Mesenchymal stem cell (in vitro differentiated cells and primary cell): ENCODE measurements at places on chromosomes 16 and 17.

- H3K27me3 ChIP-seq = no peaks in the 10 kb centered on the region
- H3K27ac ChIP-seq = no peak overlapping the region
- peak overlapping the region; percentile 41 for H3K4me3 ChIP-seq
- H3K36me3 ChIP-seq = peaks cover 49% of the 10 kb centered on the region
Observed at GRCh38 chr17:76271669-76272540, 6.8 kb downstream of the UBALD2 start.

GRCh38 chr16:85334718-85335583 lies 222.7 kb upstream of the CIBAR2 start:
- no peaks in the 10 kb centered on the region for H3K27me3 ChIP-seq
- peak overlapping the region; percentile 17 for H3K27ac ChIP-seq
- DNase-seq = peak; percentile 64
- peak overlapping the region; percentile 26 for H3K4me3 ChIP-seq
- H3K4me1 ChIP-seq = peaks cover 42% of the 10 kb centered on the region

GRCh38 chr17:52606098-52606497 lies 447.6 kb upstream of the CA10 start:
- H3K4me1 ChIP-seq = no peaks in the 10 kb centered on the region
- DNase-seq = no peak
- H3K4me3 ChIP-seq = no peak overlapping the region
- H3K27me3 ChIP-seq = no peaks in the 10 kb centered on the region

DNA sequence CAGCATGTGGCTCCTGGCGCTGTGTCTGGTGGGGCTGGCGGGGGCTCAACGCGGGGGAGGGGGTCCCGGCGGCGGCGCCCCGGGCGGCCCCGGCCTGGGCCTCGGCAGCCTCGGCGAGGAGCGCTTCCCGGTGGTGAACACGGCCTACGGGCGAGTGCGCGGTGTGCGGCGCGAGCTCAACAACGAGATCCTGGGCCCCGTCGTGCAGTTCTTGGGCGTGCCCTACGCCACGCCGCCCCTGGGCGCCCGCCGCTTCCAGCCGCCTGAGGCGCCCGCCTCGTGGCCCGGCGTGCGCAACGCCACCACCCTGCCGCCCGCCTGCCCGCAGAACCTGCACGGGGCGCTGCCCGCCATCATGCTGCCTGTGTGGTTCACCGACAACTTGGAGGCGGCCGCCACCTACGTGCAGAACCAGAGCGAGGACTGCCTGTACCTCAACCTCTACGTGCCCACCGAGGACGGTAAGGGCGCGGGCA lies 645 bp downstream of the NLGN2 start:
- DNase-seq = no peak
- no peaks in the 10 kb centered on the region for H3K27me3 ChIP-seq
- H3K36me3 ChIP-seq = peaks cover 29% of the 10 kb centered on the region
- H3K27ac ChIP-seq = no peak overlapping the region

GRCh38 chr17:11885051-11885450 lies 112.2 kb downstream of the ZNF18 start:
- H3K4me3 ChIP-seq = no peak overlapping the region
- no peak overlapping the region for H3K27ac ChIP-seq
- H3K27me3 ChIP-seq = peaks cover 5% of the 10 kb centered on the region
- no peaks in the 10 kb centered on the region for H3K4me1 ChIP-seq

GRCh38 chr16:88558457-88559442 lies 11.5 kb upstream of the ZC3H18 start:
- no peak overlapping the region for H3K27ac ChIP-seq
- no peaks in the 10 kb centered on the region for H3K36me3 ChIP-seq
- DNase-seq = peak; percentile 69
- peaks cover 64% of the 10 kb centered on the region for H3K27me3 ChIP-seq
- H3K4me3 ChIP-seq = no peak overlapping the region
- H3K4me1 ChIP-seq = peaks cover 2% of the 10 kb centered on the region

GRCh38 chr17:8312726-8313600 lies 2.9 kb downstream of the ARHGEF15 start:
- no peak for DNase-seq
- no peaks in the 10 kb centered on the region for H3K36me3 ChIP-seq
- H3K27me3 ChIP-seq = peaks cover 81% of the 10 kb centered on the region
- H3K4me3 ChIP-seq = no peak overlapping the region
- peaks cover 11% of the 10 kb centered on the region for H3K4me1 ChIP-seq
- H3K27ac ChIP-seq = no peak overlapping the region

- no peak overlapping the region for H3K27ac ChIP-seq
- H3K36me3 ChIP-seq = no peaks in the 10 kb centered on the region
- no peak overlapping the region for H3K4me3 ChIP-seq
- no peak for DNase-seq
- peaks cover 9% of the 10 kb centered on the region for H3K27me3 ChIP-seq
- H3K4me1 ChIP-seq = peaks cover 5% of the 10 kb centered on the region
Observed at GRCh38 chr16:75482434-75483205, 12.6 kb downstream of the CHST6 start.

DNA sequence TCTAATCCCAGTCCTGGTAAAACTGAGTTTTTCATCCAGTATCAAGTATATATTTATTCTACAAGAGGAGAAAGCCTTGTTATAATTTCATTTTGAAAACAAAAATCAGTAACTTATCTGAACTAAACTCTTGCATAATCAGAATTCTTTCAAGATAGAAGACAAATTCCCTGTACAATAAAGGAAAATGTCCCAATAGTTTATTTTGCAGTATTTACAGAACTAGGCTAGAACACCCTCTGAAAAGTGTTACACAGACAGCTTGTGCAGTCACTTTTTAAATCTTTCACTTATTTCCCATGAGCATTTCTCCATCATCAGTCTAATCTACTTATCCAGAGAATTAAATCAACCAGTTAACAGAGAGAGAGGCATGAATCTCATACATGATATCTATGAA lies 48.5 kb downstream of the SPOP start:
- H3K27me3 ChIP-seq = no peaks in the 10 kb centered on the region
- DNase-seq = no peak
- no peak overlapping the region for H3K4me3 ChIP-seq
- no peaks in the 10 kb centered on the region for H3K36me3 ChIP-seq
- no peak overlapping the region for H3K27ac ChIP-seq

GRCh38 chr17:11565591-11565990 lies 32.7 kb upstream of the DNAH9 start:
- no peaks in the 10 kb centered on the region for H3K36me3 ChIP-seq
- H3K27ac ChIP-seq = no peak overlapping the region
- H3K27me3 ChIP-seq = no peaks in the 10 kb centered on the region
- H3K4me3 ChIP-seq = no peak overlapping the region
- H3K4me1 ChIP-seq = no peaks in the 10 kb centered on the region

DNA sequence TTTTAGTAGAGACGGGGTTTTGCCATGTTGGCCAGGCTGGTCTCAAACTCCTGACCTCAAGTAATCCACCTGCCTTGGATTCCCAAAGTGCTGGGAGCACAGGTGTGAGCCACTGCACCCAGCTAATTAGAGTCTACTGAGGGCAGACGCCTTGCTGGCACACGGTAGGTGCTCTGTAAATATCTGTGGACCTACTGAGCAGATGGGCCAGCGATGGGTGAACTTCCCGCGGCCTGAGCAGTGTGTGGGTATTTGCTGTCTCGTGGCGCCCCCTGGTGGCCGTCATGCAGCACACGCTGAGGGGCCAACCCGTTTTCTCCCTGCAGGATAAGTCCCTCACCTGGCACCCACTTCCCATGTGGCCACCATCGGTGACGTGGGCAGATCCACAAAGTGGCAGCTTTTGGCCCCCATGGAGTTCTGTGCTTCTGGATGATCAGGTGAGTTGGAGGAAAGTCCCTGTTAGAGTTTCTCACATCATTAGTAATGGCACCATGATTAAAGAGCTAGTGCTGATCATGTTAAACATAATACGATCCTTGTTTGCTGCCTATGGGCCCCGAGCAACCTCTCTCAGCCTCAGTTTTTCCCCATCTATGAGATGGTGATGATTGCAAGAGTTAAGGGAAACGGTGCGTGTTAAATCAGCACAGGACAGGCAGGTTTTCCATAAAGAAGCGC lies 40.7 kb downstream of the ZDHHC7 start:
- H3K4me3 ChIP-seq = no peak overlapping the region
- H3K36me3 ChIP-seq = peaks cover 26% of the 10 kb centered on the region
- no peak overlapping the region for H3K27ac ChIP-seq
- H3K4me1 ChIP-seq = peaks cover 4% of the 10 kb centered on the region
- H3K27me3 ChIP-seq = no peaks in the 10 kb centered on the region

DNA sequence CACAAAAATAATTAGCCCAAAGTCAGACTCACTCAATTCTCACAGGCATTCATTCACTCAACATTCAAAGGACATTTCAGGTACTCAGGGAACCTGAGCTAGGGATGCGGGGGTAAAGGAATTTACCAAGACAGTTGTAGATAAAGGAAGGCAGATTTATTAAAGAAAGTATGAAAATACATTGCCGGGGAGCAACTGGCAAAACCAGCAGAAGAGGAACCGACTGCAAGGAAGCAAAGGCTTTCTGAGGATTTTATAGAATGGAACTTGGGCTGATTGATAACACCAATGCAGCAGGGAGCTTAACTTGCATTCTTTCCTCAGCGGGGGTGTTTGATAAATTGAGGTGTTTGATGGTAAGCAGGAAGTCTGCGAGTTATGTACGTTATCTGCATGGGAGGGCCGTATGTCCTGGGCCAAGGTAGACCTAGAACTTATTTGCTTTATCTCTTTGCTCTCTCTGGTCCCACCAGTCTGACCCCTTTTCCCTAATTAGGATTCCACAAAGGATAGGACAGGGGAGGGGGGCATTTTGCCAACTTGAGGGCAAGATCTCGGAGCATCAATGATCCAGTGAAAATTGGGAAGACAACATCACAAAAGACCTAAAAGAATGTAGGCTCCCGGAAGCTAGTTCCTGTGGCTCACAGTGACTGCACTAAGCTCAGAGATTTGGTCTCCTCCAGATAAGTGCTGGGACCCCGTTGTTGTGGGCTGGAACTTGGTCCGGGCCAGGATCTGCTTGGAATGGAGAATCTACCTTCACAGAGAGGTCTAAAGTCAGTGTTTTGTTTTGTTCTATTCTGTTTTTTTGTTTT lies 5.8 kb upstream of the MT3 start:
- H3K36me3 ChIP-seq = no peaks in the 10 kb centered on the region
- H3K27me3 ChIP-seq = peaks cover 46% of the 10 kb centered on the region
- no peak overlapping the region for H3K27ac ChIP-seq
- no peak for DNase-seq
- H3K4me3 ChIP-seq = no peak overlapping the region

- H3K27ac ChIP-seq = no peak overlapping the region
- no peak overlapping the region for H3K4me3 ChIP-seq
- no peak for DNase-seq
- no peaks in the 10 kb centered on the region for H3K36me3 ChIP-seq
Observed at GRCh38 chr17:55160501-55160900, 104.3 kb upstream of the HLF start.

GRCh38 chr17:16459855-16460550 lies 32.0 kb downstream of the LRRC75A start:
- H3K4me1 ChIP-seq = peaks cover 6% of the 10 kb centered on the region
- H3K27ac ChIP-seq = no peak overlapping the region
- DNase-seq = no peak
- H3K27me3 ChIP-seq = no peaks in the 10 kb centered on the region
- H3K4me3 ChIP-seq = no peak overlapping the region
- no peaks in the 10 kb centered on the region for H3K36me3 ChIP-seq

GRCh38 chr17:56851008-56851407 lies 17.1 kb downstream of the DGKE start:
- no peaks in the 10 kb centered on the region for H3K4me1 ChIP-seq
- no peak for DNase-seq
- no peak overlapping the region for H3K27ac ChIP-seq

GRCh38 chr17:78589031-78589675 lies 12.0 kb upstream of the DNAH17 start:
- no peaks in the 10 kb centered on the region for H3K36me3 ChIP-seq
- no peaks in the 10 kb centered on the region for H3K27me3 ChIP-seq
- no peak overlapping the region for H3K4me3 ChIP-seq
- no peak for DNase-seq
- H3K27ac ChIP-seq = no peak overlapping the region

DNA sequence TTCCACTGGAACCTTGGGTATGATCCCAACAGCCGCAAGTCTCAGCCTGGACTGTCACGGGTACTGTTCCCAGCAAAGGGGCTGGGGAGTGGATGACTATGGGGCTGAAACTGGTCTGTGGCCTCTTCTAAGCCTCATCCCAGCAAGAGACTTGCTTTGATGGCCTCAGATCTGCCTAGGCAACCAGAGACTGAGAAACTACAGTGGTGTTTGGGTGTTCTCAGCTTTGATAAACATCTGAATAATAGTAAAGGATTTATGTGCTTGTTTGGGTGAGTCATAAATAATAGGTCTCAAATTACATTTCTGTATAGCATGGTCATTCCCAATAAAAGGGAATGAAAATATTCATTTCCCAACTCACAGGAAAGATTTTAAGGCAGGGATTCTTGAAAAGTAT lies 30.2 kb upstream of the ULK2 start:
- peak; percentile 90 for DNase-seq
- H3K4me3 ChIP-seq = no peak overlapping the region
- H3K27me3 ChIP-seq = no peaks in the 10 kb centered on the region
- H3K36me3 ChIP-seq = peaks cover 16% of the 10 kb centered on the region
- peaks cover 2% of the 10 kb centered on the region for H3K4me1 ChIP-seq
- H3K27ac ChIP-seq = no peak overlapping the region

DNA sequence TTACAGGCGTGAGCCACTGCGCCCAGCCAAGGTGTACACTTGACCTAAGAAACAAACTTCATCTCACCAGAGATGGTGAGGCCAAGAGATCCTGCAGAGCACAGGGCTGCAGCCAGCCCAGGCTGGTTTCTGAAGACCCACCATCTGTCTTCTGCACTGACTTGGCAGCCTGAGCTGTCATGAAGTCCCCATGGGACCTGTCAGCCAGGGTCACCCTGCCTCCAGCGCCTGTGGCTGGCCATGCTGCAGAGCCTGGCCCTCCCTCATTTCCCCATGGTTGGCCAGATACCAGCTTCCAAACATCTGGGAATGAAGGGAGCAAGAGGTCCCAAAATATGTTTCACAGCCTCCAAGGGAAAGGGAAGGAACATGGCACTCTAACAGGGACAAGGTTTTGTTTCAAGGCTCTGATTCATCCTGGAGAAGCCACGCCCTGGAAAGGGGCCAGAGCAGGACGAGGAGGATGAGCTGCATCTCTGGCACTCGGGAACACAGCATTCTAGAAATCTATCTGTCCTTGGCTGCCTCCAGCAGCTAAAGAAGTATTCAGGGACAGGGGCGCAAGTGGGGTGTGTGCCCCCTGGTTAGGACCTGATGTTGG lies 45.3 kb downstream of the DDX19A start:
- no peaks in the 10 kb centered on the region for H3K27me3 ChIP-seq
- peaks cover 6% of the 10 kb centered on the region for H3K4me1 ChIP-seq
- H3K4me3 ChIP-seq = peak overlapping the region; percentile 42

- H3K36me3 ChIP-seq = peaks cover 12% of the 10 kb centered on the region
- H3K4me1 ChIP-seq = peaks cover 2% of the 10 kb centered on the region
- no peaks in the 10 kb centered on the region for H3K27me3 ChIP-seq
- no peak overlapping the region for H3K4me3 ChIP-seq
- no peak for DNase-seq
- H3K27ac ChIP-seq = no peak overlapping the region
Observed at GRCh38 chr16:12195296-12195695, 218.8 kb downstream of the SNX29 start.

- peak; percentile 26 for DNase-seq
- no peaks in the 10 kb centered on the region for H3K27me3 ChIP-seq
- H3K4me3 ChIP-seq = no peak overlapping the region
- H3K4me1 ChIP-seq = peaks cover 2% of the 10 kb centered on the region
Observed at GRCh38 chr16:22232277-22233036, 26.4 kb downstream of the EEF2K start.
